ENCODE measurements at places on chromosomes 12 and 14.

DNA sequence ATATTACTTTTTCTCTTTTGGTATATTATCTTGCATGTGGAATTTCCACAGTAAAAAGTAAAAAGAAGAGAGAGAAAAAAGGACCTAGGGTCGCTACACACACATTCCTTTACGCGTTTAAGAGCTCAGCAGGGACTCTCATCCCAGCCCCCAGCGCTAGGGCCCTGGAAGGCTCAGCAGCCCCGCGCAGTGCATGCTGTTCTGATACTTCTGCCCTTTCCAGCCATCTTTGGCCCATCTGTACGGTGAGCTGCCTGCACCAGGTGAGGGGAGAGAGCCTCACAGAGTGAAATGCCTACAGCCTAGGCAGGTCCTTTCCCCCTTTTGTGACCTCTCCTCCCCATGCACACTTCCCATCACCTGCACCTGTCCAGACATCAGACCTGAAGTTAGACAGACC, 1.6 kb upstream of the LTBR start:
- no peak for DNase-seq

DNA sequence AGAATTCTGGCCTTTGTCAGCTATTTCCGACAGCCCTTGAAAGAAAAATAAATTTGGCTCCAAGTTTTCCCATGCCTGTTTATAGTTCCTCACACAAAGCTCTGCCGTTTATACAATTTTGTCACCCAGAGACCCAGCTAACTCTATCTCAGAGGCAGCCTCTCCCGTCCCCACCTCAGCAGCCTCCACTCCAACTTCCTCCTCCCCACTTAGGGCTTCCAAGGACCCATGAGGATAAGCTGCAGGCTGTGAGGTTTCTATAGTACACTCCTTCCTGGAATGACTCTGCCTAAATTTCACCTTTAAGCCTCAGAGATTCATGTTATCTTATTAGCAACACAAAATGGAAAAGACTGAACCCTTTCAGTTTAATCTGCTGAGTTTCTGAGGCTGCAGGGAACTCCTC, 71.8 kb downstream of the TTC9 start:
- DNase-seq, result no peak

- no peak for DNase-seq
Observed at GRCh38 chr12:94100211-94100627, 48.2 kb upstream of the PLXNC1 start.

GRCh38 chr14:71549421-71550050, 382.7 kb upstream of the RGS6 start:
- DNase-seq, result no peak

GRCh38 chr14:61174987-61175386, 106.2 kb downstream of the TMEM30B start:
- DNase-seq, result no peak

Data from SK-N-SH (cell line).